ENCODE measurements at places on chromosomes 2 and 18.
A peak's percentile ranks its signal among the peaks of the same experiment; 100 is the strongest.

GRCh38 chr2:16386431-16386830 is 279.2 kb downstream of the CYRIA start:
- no peak for DNase-seq

DNA sequence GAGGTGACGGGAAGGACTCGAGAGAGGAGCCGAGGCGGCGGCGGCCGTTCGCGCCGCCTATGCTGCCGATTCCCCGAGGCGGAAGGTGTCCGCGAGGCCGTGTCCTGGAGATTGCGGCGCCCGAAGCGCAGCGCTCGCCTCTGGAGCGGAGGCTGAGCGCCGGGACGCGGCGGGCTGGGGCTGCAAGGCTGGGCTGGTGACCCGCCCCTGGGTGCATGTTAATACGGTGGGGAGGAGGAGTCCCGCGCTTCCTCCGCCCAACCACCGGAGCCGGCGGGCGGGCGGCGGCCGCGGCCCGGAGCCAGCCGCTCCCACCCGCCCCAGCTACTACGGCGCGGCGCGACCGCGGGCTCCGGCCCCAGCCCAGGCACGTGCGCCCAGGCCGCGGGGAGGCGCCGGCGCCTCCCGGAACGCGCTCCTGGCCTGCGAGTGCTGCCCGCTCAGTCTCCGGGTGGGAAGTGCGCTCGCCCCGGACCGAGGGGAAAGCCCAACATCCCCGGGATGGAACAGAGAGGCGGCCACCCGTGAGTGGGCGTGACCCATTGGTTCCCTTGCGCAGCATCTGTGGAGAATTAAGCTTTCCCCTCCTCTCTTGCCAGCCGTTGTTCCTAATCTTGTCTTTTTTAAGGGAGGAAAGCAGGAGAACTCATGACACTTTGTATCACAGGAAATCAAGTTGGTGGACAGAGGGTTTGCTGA is at the start of gene DLGAP1:
TSS of gene DLGAP1 (minus strand) at position 195 of the 699 bp plus-strand sequence.
- DNase-seq = peak; percentile 44

- DNase-seq = peak; percentile 15
Observed at GRCh38 chr2:74573747-74574562, 19.4 kb downstream of the DOK1 start.

- no peak for DNase-seq
Observed at GRCh38 chr2:240296476-240297255, 138.8 kb upstream of the GPC1 start.

- DNase-seq = no peak
Observed at GRCh38 chr2:61266632-61267505, 104.9 kb downstream of the C2orf74 start.

DNA sequence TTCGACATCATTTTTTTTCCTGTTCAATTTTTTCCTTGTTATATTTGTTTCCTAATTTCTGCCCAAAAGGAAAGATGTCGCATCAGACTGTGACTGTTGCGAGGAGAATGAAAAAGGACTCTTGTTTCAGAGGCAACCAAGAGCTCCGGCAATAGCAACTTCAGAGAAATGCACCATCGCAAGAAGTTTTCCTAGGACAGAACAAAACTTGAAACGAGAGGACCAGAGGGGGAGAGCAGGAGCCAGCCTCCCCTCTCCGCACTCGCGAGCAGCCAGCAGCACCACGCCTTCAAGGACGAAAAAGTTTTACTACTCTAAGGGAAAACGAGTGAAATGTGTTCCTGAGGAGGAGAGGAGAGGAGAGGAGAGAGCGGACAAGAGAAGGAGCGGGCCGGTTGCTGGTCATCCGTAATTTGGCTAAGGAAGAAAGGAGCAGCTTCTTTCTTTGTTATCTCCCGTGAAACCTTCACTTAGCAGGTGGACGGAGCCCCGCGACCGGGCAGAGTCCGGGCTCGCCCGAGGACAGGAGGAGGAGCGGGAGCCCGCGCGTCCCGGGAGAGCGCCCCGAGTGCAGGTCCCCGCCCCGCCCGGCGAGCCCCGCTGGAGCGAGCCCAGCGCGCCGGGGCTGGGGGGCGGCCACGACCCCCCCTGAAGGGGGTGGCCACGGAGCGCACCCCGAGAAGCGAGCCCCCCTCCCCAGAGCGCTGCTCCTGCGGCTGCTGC is 744 bp downstream of the POU3F3 start:
- no peak for DNase-seq

DNA sequence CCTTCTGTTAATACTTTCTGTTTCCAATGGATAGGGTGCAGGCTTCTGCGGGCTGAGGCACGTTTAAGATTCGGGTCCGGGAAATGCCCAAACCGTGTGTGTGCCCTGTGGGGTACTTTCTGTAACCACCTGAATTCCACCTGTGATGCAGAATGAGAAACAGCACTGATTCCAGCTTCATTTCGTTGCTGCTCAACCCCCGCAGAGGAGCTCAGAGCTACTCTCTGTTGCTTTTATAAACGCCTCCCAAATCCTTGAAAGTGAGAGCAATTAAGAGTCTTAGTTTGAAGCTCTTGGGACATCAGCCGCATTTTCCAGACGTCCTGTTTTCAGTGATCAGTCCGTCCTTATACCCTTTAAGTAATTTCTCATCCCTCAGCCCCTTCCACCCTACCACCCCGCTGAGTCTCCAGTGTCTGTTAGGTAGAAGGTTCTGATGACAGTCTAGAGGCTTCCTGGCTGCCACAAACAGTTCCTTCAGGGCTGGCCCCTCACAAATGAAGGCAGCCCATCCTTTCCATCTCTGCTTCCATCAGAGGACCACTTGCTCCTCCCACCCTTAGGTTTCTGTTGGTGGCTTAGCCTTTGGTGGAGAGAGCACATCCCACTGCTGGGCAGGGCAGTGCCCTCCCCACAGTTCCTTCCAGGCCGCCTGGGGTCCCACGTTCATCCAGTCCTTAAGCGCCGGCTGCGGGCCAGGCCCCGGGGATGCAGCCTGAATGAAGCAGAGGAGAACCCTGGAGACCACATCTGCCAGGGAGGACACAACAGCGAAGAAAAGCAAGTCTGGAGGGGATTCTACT is 230.1 kb downstream of the SEPTIN10 start:
- DNase-seq = no peak

DNA sequence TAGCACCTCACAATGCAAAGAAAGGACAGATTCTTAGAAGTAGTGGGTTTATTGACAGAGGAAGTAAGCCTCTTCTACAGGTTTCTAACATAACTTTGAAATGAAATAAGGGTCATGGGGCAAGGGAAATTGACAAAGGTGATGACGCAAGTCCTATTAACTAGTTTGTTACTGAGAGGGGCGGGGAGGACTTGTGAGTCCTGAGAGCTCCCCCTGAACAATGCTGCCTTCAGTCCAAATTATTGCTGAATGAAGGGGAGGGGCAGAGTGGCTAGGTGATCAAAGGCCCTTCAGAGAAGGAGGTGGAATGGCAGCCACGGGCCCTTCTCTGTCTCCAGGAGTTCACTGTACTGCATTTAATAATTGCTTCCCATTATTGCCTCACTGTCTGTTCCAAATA is 390.0 kb downstream of the MEIS1 start:
- no peak for DNase-seq
